ENCODE measurements at places on chromosomes 6 and 20. TPM values are rescaled to one million over a fixed set of nuclear protein-coding genes. Genes with fewer than 3 reads are reported as not detected.

Gene OPRL1
- 0.51 TPM for total RNA-seq

Gene GPR63
- total RNA-seq, result 0.11 TPM

Gene MAS1L
- total RNA-seq, result not detected

Gene IFT52
- total RNA-seq, result 56.1 TPM

Data from Caco-2 (cell line).